ENCODE measurements at places on chromosomes 1 and 21.
A peak's percentile ranks its signal among the peaks of the same experiment; 100 is the strongest.

DNA sequence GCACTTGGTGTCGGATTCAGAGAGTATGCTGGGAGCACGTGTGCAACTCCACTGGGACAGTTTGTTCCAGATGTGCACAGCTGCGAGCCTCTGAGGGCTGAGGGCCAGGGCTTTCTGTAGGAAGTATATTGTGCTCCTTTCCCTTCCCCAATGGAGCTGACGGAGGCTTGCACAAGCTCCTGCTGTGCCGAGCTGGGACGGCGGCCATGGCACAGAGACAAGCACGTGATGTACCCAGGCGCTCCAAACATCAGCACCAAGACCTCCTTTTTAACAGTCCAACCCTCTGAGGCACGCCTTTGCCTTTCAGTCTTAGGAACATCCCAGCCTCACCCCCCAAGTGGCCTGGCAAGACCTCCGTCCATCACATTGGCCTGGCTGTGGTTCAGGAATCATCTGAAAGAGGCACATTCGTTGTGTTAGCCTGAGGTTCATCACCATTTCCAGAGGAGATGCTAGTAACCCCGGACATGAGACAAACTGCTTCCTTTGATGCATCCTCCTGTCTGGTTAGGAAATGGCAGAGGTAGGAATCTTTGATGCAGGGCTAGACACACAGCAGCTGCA is 339.2 kb upstream of the KAZN start:
- no peak for DNase-seq

DNA sequence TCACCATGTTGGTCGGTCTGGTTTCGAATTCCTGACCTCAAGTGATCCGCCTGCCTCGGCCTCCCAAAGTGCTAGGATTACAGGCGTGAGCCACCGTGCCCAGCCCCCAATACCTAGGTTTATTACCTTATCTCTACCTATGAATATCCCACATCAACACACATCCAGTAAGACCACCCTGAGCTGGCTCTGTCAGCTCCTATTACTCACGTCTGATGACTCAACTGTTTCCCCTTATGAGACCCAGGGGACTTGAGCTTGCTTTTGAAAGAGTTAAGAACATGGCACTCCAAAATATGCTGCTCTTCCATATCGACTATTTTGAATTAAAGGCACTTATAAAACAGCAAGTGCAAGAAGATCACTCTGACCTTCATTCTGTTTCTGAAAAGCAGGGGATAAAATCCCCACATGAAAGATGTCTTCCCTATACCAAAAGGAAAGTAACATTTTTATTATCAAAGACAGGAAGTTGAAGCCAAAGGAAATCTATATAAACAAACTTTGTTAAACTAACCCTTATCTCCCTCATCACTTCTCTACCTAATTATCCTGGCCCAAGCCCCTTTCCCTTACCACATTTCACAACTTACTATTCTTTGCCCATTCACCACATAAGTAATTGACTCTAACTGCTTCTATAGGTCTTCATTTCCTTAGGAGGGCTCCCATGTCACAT is 41.3 kb upstream of the OSBPL9 start:
- peak; percentile 24 for DNase-seq

DNA sequence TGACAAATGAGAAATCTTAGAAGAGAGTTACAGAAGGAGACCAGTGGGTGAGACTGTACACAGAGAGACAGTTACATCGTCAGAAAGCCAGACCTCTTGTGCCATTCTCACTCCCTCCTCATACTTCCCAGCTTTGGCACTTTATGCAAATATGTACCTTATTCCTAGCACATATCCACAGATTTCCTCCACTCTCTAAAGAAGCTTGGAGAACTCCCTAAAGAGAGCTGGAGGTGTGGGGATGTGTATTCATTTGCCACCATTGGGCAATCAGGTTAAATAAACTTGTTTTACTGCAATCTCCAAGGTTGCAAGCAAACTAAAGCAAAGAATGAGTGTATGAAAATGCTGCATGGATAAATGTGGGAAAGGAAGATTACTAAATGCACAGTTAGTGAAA is 380.9 kb upstream of the PRMT6 start:
- no peak for DNase-seq

- DNase-seq, result no peak
These were observed 36.0 kb upstream of the HAO2 start for GRCh38 chr1:119332622-119333021.

DNA sequence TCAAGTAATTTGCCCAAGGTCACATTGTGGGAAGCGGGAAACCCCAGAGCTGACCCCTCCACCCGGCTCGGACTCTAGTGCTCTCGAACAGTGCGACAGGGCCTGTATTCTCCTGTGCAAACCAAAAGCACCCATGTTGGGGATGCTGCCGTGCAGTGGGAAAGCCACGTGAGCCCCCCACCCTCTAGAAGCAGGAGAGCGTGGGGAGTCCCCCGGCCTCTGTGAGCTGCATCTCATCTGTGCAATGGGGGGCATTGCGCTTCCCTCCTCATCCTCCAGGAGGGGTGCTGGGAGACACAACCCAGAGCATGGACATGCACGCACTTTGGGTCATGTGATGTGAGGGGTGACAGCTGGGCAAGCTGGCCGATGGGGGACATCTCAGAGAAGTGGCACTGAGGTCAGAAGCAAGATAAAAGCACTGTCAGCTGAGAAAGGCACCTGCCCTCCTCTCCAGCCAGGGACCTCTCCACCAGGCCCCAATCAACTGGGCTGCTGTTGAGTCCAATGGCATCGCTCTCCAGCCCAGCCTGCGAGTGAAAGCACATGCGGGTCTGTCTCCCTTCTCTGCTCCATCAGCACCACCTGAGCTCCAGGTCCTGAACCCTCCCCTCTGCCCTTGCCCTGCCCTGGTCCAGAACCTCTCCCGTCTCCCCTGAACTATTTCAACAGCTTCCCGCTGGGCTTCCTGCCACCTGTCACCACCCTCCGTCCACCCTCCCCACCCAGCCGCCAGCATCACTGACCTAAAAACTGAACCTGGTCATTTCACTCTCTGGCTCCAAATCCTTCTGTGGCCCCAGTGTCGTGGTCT is 76.4 kb upstream of the IFFO2 start:
- no peak for DNase-seq

GRCh38 chr1:1360506-1361169 is 2.3 kb upstream of the MXRA8 start:
- DNase-seq, result no peak

DNA sequence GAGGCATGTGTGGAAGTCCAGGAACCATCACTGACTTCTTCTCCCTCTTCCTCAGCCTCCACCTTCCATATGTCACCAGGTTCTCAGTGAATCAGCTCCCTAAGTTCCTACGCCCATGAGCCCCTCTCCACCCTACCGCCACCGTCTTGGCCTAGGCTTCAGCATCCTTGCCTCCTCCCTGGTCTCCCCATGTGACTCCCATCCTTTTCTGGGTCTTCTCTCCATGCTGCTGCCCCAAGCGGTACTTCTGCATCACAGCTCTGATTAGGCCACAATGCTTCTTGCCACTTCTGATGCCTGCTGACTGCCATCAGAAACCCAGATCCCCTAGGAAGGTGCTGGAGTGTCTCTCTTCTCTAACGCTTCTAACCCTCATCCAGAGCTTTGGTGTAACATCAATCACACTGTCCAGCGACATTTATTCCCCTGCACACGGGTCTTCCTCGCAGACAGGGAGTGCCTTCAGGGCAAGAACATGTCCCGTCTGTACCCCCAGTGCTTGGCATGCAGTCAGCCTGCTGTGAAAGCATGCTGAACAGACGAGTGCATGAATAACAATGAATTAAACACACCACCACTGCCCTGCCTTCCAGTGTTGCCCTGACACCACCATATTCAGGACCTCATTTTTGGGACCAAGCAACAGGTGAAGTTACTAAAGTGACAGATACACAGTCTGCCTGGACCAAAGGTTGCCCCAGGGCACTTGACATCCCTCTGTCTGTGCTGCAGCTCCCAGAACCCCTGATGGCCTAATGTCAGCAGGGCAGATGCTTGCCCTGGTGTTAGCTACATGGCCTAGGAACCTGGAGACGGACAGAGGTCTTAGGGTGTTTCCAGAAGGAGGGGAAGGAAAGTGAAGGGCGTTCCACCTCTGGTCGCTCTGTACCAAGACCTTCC is 158.7 kb upstream of the EDN2 start:
- DNase-seq, result no peak

DNA sequence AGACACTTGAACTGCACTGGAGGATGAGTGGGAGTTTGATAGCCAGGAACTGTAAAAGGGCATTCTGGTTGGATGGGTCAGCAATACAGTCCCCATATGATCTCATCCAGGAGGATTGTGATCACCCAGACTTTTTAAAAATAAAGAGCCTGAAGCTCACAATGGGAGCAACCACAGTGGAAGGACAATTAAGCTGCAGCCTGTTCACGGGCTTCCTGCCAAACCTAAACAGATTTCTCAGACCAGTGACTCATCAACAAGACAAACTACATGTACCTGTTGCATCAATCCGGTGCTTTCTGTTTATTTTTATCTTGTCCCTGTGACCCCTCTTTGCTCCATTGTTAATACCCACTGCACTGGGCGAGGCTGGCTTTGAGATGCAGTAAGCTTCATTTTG is 52.3 kb downstream of the PAPPA2 start:
- no peak for DNase-seq

- DNase-seq, result no peak
These were observed 529.5 kb downstream of the COL11A1 start for GRCh38 chr1:102578804-102579203.

- no peak for DNase-seq
These were observed at the start of gene FAM110D for GRCh38 chr1:26158908-26159742. FAM110D (plus strand) TSS chr1:26159079; CDS start chr1:26161292, 2,213 bp downstream.

GRCh38 chr21:16022116-16022515 is 292.3 kb downstream of the USP25 start:
- no peak for DNase-seq

DNA sequence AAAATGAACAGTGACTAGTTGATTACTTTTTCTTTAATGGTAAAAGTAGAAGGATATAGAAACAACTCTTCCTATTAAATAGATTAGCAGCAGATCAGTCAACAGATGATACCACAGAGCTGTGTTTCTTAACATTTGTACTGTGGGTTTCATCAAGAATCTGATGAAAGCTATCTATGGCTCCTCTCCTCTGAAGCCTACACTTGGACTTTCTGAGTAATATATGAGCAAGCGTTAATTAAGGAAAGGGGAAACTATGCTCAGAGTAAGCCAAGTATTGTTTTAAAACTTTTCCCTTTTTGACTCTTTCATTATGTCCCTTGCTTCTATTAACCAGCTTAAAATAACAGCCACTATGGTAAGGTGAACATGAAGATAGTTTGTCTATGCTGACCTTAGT is 10.8 kb downstream of the ARID4B start:
- DNase-seq, result peak; percentile 85

GRCh38 chr1:221777431-221778072 is 35.7 kb upstream of the DUSP10 start:
- DNase-seq, result peak; percentile 86

DNA sequence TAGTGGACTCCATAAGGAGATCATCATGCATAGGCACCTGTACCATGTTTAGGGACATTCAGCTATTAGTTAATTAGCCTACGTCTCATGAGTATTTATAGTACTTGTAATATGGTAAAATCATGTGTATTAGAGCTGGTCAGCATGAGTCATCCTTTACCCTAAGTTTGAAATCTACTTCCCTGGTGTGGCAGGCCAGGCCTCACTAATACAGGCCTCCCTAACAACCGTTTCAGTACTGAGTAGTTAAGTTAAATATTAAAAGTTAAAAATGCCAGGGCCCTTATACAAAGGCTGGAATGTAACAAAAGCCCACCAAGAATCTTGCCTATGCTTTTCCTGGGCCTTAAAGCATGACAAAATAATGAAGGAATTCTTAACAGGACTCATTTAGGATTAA is 356.3 kb upstream of the DPYD start:
- DNase-seq, result peak; percentile 41

- DNase-seq, result no peak
These were observed 28.8 kb upstream of the DIPK1A start for GRCh38 chr1:92989936-92990583.

DNA sequence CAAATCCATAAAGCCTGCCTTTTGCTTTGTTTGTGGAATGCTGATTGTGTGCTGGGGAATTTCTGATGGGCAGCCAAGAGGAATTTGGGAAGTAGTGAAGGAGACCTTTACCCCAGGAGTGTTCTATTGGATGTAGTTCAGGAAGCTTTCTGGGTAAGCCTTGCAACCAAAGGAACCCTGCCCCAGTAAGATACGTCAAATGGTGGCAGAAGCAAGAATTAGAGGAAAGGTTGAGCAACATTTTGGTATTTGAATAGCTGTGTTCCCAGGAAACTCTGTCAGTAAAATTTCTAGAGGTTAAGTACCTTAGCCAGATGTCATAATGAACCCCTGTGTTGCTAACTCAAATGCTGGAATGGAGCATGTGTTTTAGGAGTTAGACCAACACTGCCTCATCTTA is 6.4 kb downstream of the MGST3 start:
- no peak for DNase-seq

- no peak for DNase-seq
These were observed 78.6 kb downstream of the ATF6 start for GRCh38 chr1:161844696-161845095.
